ENCODE measurements at places on chromosomes 3 and 15.

GRCh38 chr15:73437543-73438109 lies 5.3 kb upstream of the REC114 start:
- DNase-seq, result no peak

- no peak for DNase-seq
Observed at GRCh38 chr3:127661600-127661999, 11.2 kb upstream of the ABTB1 start.

- DNase-seq, result no peak
Observed at GRCh38 chr15:39555885-39556284, 25.0 kb upstream of the THBS1 start.

DNA sequence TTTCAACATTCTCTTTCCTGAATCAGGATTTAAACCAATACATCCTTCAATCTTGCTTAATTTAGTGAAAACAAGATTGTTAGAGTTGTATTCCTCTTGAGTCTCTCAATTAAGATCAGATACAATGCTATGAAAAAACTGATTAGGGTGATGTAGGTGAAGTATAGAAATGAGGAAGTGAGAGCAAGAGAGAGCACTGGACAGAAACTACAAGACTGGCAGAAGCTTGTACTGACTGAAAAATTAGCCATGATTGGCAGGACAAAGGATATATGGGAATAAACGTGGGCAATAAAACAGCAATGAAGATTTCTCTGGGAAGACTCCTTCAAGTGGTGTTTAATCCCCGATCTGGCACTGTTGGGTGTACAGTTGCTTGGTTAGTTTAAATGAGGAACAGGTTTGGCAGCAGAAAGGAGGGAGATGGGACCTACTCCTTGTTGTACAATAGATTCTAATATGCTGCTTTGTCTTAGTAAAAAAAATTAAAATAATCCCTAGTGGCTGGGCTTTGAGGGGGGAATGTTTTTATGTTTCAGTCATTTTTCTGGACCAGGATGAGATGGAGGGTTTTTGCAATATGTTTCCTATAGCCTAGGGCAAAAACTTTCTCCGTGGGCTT lies 252.7 kb downstream of the SLC9A9 start:
- DNase-seq, result no peak

DNA sequence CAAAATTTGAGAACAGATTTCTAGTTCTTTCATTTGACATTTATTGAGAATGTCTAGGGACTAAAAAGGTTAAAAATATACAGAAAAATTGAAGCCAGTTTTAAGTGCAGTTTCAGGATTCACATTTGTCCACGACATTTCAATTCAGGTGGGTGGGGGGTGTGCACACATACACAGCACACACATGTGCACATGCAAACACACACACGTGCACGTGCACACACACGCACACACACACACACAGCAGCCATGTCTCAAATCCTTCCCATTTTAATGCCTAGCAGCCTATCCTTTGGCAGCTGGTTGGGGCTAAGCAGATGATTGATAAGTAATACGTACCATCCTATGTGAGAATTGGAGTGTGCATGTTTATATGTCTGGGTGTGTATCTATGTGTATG lies 238.3 kb upstream of the TRIM42 start:
- DNase-seq, result no peak

DNA sequence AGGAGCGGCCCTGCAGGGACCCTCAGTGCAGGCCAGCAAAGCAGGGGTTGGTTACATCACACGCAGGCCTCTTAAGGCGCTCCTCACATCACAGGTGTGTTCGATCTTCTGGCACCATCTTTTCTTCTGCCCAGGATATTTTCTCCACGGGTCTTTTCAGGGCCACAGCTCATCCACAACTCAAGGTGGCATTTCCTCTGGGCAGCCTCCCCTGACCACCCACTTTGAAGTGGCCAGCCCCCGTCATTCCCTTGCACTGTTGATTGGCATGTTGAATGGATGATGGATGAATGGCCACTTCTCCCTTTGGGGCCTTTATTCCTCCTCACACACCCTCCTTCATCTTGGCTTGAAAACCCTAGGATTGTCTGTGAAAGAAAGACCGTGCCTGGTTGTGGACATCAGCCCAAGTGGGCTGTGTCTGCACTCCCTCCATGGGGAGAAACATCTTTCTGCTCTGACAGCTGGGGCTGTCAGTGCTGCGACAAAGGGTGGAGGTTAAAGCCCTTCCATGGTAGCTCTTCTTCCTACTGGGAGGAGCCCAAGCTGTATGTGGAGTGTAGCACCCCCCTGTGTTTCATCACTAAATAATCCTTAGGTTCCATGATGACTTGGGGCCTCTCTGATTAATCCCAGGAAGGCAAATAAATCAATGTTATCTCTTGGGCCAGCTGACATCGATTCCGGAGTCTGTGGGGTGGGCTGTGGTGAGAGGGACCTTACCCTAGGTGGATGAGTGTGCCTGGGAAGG lies 102.5 kb downstream of the EPHB1 start:
- no peak for DNase-seq

DNA sequence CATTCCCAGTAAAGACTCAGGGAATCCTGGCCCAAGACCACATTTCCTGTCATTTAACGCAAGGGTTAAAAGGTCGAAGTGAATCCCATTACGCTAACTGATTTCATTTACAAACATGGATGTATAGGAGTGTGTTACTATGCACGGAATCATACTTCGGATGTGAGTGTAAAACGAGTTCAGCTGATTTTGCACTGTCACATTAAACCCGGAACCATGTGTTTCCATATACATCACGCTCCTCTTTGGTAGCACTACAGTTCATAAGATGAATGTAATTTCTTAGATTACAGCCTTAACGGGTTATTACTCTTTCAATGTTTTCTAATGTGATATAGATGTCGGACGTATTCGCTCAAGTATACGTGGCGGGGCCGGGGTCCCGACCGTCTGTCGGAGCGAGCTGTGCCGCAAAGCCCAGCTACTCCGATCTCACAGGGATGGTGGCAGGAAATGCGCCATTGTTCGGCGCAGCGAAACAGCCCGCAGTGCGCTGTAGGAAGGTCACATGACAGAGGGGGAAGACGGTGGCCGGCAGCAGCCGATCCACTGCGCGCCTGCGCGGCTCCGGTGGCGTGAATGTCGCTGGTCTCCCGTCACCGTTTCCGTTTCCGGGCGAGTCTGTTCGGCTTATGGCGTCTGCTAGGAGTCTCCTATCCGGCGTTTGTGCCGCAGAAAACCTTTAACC lies 97.3 kb downstream of the NPAP1 start:
- peak; percentile 73 for DNase-seq

GRCh38 chr3:188180114-188180513 lies 26.2 kb downstream of the LPP start:
- no peak for DNase-seq

DNA sequence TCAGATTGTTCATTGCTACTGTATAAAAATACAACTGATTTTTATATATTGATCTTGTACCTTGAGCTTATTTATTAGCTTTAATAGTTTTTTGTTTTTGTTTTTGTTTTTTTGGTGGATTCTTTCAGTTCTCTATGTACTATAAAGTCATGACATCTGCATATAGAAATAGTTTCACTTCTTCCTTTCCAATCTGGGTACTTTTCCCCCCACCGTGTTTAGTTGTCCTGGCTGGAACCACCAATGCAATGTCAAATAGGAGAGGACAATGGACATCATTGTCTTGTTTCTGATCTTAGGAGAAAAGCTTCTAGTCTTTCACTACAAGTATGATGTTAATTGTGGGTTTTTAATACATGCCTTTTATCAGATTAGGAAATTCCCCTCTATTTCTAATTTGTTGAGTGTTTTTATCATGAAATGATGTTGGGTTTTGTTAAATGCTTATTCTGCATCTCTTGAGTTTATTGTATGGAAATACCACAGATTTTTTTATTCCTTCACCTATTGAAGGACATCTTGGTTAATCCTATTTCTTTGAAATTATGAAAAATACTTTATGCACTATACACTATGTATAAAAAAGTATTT lies 2.8 kb upstream of the XCR1 start:
- no peak for DNase-seq

- no peak for DNase-seq
Observed at GRCh38 chr3:68163062-68163461, 508.6 kb upstream of the SUCLG2 start.

DNA sequence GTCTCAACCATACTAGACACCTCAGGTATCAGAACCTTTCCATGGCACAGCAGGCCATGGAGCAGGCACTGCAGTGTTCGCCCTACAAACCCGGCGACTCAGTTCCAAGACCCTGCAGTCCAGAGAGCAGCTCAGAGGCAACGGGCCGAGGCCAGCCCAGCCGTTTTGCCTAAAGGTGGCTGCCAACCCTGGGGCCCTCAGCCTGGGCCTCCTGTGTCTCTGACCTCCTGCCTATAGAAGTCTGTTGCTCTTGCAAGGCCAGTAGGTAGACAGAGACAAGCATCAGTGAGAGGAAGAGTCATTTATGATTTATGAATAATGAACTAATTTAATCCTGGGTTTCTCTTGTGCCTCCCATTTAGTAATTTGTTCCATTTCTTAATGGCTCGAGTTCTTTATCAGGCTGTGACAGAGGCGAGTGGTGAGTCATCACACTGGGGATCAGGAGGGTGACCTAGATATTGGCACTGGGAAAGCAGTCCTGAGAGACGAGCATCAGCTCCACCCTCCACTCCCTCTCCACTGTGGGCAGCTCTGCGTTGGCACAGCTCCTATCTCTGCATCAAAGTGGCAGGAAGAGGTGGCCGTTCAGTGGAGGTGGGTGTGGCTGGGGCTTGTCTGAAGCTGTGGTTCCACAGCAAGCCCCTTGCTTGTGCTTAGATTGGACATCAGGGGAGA lies 79.8 kb downstream of the ABHD5 start:
- DNase-seq, result peak; percentile 64

GRCh38 chr3:58023531-58023930 lies 15.3 kb downstream of the FLNB start:
- DNase-seq, result no peak

DNA sequence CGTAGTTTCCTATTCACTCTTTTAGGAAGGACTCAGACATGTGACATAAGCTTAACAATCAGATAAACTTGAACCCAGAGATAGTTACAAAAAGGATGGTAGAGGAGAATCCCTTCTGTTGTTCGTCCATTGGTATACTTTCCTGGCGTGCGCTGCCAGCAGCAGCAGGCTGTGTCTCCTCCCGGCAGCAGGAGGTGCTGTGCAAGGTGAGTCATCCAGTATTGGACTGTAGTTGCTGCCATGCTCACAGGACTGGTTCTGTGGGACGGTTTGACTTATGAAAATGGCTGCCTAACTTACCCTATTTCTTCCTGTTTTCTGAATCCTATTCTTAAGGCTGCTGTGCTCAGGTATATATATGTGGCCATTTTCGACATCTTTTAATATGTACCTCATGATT lies 253.4 kb upstream of the LRRC3B start:
- DNase-seq, result no peak

DNA sequence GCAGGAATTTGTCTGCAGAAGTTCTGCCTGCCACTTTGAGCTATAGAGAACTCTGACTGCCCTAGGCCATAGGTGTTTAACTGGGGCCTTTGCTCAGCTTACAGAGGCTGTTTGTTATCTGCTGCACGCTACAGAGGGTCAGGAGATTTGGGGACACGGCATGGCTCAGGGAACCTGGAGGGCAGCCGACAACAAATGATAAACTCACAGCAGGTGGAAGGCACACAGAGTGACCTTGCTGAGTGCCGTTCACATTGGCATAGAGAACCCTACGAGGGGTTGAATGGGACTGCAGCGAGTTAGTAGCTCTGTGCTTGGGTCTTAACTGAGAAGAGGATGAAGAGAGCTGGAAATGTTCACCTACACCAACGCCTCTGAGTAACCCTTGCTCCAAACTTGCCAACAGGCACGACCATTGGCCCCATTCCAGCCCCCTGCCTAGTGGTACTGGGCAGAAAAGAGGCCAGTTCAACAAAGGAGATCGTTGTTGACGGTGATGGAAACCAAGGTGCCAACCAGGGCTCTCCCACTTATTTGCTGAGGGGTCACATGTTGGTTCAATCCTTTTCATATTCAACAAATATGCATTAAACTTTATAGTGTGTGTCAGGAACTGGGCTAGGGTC lies 301.1 kb downstream of the NTRK3 start:
- DNase-seq, result no peak

- peak; percentile 11 for DNase-seq
Observed at GRCh38 chr3:193910886-193911738, 224.8 kb upstream of the HES1 start.

- DNase-seq, result no peak
Observed at GRCh38 chr3:129908417-129908816, 14.9 kb upstream of the TMCC1 start.

DNA sequence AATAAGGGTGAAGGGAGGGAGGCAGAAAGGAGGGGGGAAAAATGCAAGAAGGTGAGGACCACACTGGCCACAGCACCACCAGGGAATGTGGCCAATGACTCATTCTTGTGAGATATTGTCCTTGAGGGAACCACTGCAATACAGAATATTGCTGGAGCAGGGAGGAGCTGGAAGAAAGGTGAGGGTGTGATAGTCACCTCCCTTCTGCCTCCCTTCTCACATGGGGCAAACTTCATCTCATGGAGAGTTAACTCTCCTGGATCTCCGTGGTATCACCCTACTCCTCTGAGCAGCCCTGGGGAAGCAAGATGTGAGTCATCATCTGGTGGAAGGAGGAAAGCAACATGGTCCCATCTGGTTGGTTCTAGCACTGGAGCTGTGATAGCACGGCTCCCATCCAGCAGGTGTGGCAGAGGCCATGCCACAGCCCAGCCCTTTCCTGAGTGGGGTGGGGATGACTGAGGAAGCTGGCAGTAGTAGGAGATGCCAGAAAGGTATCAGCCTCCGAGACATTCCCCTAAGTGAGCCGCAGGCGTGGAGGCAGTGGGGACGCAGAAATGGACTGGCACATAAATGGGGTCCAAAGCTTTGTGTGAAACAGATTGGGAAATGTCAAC lies 115.9 kb upstream of the LPP start:
- no peak for DNase-seq

GRCh38 chr15:35874260-35874905 lies 328.4 kb upstream of the DPH6 start:
- DNase-seq, result no peak

DNA sequence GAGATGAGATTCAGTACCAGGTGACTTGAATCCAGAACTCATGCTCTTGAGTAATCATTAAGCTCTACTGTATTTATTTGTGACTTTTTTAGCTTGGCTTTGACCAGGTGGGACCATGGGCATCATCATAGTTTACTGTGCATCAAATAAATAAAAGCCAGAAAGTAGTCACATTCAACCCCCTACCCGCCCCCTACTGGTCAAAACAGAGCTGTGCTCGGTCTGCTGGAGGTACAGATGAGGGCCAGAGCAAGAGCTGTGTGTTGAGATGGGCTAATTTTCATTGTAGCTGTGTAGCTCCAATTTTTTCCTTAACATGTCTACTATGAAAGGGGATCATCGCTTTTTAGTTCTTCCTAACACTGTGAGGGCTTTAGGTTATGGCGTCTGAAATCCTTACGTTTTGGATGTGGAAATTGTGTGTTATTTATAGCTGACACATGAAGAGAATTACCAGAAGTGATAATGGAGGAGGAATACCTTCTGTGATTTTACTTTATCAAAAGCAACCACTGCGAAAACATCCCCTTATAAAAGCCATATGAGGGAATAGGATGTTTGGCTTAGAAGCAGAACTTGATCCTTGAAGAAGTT lies 375.1 kb downstream of the PTPRG start:
- peak; percentile 28 for DNase-seq

GRCh38 chr15:28955160-28955992 lies 69.6 kb downstream of the APBA2 start:
- peak; percentile 39 for DNase-seq

- peak; percentile 70 for DNase-seq
Observed at GRCh38 chr3:186534113-186534669, 10.0 kb downstream of the CRYGS start.

GRCh38 chr3:6736836-6737629 lies 123.9 kb upstream of the GRM7 start:
- no peak for DNase-seq

Data from stimulated activated CD4-positive, alpha-beta T cell treated with anti-CD3 and anti-CD28 coated beads, Interleukin-15, amount 100 ng/mL, for 24 hours (primary cell).